H7 (cell line): ENCODE measurements at places on chromosomes 11 and 22. TPM values are rescaled to one million over a fixed set of nuclear protein-coding genes. Genes with fewer than 3 reads are reported as not detected.

PGA5 gene
- 0.69 and 1.5 TPM in 2 replicates for total RNA-seq

GRCh38 chr22:49010901-49011300 is 816.8 kb downstream of the BRD1 start:
- no peak for DNase-seq

GRCh38 chr22:30362651-30363281 is 6.0 kb downstream of the CCDC157 start:
- DNase-seq, result peak; percentile 84

ZC3H12C gene
- 0.69 and 1.7 TPM in 2 replicates for total RNA-seq

DNA sequence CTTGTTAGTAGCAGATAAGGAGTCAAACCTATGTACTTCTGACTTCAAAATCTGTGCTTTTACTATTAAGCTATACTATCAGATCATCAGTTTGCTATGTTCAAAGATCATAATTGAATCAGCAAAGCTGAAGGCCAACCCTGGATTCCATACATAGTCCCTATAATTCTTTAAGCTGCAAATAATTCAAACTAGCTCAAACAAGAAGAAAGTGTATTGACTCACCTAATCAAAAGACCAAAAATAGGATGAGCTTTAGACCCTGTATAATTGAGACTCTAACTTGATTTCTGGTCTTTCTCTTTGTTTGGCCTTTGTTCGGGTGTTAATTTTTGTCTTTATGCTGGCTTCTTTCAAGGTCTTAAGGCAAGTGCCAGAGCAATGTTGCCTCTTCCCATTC is 213.7 kb downstream of the CWF19L2 start:
- no peak for DNase-seq

GRM5 gene
- total RNA-seq, result not detected in 2 replicates

APOBEC3H gene
- 0.52 TPM in 1 of 2 replicates, not detected in the other for total RNA-seq
